Stimulated activated CD4-positive, alpha-beta T cell treated with anti-CD3 and anti-CD28 coated beads, Interleukin-2, amount 100 ng/mL, for 48 hours (primary cell): ENCODE measurements at places on chromosomes 5 and 9.

- DNase-seq: no peak
Observed at GRCh38 chr9:27188426-27188825, 79.4 kb downstream of the TEK start.

DNA sequence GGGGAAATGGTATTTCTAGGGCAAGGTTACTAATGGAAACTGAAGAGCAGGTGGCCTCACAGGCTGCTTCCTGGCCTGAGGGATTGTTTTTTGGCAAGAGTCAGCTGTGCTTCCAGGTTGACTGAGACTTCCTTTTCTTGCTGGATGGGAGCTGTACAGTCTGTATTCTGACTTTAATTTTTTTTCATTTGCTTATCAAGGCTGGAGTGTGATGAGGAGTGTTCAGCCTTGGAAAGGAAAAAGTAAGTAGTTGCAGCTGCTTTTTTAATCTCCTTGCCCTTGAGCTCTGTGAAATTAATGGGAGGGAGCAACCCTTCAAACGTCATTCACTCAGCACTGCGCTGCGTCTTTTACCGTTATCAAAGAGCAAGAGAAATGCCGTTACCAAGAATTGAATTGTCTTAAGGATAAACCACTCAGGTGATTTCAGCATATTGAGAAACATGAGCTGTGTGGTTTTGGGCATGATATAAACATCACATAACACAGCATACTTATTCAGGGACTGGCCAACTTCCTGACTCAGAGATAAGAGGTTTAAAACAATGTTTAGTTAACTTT is 47.6 kb downstream of the AQP7 start:
- DNase-seq: no peak

DNA sequence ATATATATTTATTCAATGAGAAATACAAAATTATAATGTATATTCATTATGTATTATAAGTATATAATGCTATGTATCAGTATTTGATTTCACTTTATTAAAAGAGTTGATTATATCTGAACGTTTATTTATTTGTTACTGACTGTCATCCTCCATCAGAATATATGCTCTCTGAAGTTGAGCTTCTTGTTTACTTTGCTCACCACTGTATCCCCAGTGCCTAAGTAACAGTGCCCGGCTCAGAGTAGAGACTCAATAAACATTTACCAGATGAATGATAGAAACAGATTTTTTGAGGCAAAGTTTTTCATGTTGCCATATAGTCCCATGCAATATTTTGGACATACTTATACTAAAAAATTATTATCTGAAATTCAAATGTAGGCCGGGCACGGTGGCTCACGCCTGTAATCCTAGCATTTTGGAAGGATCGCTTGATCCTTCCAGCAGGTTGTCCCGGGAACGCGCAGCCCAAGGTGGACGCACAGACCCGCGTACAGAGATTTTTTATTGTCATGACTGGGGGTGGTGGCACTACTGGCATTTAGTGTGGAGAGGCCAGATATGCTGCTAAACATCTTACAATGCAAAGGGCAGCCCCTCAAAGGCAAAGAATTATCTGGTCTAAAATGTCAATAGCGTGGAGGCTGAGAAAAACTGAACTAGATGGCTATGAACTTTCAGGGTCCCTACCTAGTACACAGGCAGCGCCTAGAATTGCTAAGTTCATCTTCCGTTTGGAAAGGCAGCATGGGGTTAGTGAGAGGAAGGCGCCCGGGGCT is 761 bp upstream of the DNAJC25 start:
- DNase-seq: no peak

GRCh38 chr9:130053504-130054324 is at the start of gene GPR107:
Gene GPR107 (plus strand): TSS chr9:130053906. CDS start chr9:130053933, 27 bp downstream.
- peak; percentile 74 for DNase-seq

DNA sequence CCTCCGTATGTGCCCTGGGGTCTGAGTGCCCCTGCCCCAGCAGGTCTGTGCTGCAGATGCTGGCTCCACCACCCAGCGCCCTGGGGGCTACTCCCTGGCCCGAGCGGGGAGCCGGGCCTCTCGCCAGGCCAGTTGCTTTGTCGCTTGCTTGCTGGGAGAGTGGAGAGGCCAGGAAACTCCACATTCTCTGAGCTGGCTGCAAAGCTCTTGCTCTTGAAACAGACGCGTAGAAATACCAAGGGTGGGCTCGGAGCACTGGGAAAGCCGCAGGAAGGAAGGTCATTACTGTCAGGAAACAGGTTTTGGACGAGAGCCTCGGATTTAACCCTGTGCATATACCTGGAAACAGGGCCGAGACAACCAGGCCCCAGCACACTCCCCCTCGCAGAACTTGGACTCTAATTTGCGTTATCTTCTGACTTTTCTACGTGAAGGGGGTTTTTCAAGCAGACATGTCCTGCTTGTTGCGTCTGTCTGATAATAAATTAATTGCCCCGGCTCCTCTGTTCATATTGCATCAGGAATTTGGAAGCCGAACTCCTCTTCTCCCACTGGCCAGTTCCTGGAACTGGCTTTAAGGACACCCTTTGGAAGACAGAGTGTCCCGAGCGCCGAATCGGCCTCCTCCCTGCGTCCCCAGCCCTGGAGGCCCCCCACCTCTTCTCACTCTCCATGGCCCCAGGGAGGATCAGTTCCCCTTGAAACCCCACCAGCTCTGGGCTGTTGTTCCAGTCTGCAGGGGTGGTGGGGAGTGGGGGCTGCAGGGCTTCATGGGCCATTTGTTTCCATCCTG is 11.2 kb downstream of the ADAMTSL2 start:
- DNase-seq: no peak

DNA sequence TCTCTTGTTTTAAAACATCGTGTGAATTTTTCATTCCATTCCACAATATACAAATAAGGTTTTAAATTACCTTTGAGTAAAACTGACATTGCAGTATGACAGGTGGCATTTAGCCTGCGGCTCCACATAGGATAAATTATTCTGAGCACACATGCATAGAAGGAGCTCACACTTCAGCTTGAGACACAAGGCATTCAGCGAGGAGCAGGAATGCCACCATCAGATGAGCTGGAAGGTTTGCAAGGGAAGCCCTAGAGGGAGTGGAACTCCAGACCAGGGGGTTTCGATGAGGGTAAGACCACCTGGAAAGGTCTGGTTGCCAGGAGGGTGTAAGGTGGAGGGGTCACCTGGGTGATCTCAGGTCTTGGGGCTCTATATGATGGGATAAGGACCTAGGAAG is 259.0 kb upstream of the ADRA1B start:
- no peak for DNase-seq

DNA sequence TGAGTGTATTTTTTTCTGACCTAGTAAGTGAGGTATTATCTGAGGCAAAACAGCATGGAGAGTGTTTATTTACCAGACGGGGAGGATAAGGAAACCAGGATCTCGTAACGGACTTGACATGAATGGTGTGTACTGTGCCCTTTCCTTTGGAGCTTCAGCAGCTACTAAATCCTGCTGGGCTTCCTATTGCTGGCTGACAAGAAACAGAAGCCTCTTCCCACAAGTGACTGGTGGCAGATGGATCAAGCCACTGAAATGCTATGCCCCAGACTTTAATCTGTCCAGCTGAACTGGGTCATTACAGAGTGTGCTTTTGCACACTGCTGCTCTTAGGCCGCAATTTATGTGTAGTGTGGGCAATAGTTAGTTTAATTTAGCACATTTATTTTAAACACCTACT is 162.7 kb upstream of the MRPS30 start:
- DNase-seq: no peak

- DNase-seq: no peak
Observed at GRCh38 chr5:172669386-172670004, 28.4 kb downstream of the NEURL1B start.

DNA sequence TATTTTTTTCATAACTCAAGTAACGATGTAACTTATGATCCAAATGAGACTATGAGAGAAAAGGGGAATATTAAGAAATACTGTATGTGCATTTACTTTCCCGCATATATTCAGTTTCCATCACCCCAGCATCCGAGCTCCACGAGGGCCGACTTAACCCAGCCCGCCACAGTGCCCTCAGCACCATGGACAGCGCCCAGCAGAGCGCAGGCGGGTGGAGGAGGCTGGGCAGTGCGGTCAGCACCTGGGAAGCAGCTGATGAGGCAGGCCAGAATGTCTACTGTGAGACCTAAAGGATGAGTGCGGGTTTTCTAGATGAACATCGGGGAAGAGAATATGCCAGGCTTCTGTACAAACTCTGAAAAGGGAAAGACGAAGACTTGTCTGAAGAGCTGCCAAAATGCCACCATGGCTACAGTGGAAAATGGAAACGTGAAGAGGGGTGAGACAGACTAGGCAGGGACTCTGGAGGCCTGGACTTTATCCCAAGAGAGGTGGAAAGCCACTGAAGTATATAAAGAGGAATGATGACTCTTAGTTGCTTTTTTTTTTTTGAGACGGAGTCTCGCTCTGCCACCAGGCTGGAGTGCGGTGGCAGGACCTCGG is 34.5 kb upstream of the MED27 start:
- DNase-seq: peak; percentile 32

- no peak for DNase-seq
Observed at GRCh38 chr9:74803376-74804017, 84.2 kb downstream of the TRPM6 start.

GRCh38 chr9:105972466-105973204 is 278.3 kb downstream of the TMEM38B start:
- DNase-seq: no peak

DNA sequence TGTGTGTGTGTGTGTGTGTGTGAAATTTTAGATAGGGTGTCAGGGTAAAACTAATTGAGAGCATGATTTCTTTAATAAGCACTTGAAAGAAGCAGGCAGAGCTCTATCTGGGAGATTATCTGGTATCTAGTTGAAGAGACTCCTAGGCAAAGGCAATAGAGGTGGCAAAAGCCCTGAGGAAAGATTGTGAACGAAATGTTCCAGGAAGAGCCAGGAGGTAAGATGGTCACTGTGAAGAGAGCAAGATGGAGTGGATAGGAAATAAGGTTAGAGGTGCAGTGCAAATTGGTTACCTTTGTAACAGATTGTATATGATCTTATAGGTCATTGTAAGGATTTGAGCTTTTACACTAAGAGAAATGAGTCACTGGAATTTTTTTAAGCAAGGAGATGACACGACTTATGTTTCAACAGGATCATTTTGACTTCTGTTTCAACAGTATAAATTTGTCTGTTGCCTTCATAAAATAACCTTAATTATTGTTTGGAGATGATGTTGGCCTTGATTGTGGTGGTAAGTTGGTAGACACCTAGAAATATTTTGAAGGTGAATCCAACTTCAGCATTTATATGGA is 239.6 kb downstream of the PARP8 start:
- DNase-seq: no peak

GRCh38 chr9:137590123-137590468 is 216 bp downstream of the ZMYND19 start:
- DNase-seq: no peak

DNA sequence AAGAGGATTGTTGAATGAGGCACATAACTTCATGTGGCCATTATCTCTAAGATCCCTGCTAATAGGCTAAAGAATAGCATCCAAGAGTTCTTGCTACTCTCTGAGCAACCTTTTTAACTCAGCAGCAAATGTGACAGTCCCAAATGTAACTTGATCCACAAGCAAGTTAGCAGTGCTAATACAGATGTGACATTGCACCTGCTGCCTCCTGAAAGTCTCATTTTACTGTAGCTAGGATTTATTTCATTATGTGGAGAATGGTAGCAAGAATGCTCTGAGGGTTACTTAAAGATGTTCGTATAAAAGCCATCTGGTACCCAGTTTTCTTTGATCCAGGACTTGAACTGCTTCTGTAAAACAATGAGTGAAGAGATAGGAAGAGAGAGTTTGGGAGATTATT is 45.8 kb downstream of the CDH10 start:
- no peak for DNase-seq

DNA sequence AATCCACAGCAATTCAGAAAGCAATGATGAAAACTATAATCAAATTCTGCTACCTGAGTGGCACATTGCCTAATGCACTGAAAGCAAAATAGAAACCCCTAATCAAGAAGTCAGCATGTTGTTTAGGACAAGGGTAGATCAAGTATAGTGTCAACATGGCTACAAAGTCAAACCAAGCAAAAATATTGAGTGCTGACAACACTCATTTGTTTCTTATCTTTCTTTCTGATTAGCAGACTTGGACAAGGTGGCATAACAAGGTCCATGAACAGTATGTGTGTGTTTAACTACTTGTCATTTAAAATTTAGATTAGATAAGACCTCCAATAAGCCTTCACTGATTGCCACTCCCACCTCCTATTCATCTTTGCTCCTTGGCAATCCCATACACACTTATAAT is 332.4 kb downstream of the KIAA0825 start:
- no peak for DNase-seq

- no peak for DNase-seq
Observed at GRCh38 chr5:115190388-115190787, 20.7 kb upstream of the TRIM36 start.

- DNase-seq: no peak
Observed at GRCh38 chr5:76099286-76099702, 16.1 kb downstream of the SV2C start.

GRCh38 chr5:40475561-40475960 is 204.2 kb upstream of the PTGER4 start:
- no peak for DNase-seq
